ENCODE measurements at places on chromosomes 1 and 21. TPM values are rescaled to one million over a fixed set of nuclear protein-coding genes. Genes with fewer than 3 reads are reported as not detected.

DNA sequence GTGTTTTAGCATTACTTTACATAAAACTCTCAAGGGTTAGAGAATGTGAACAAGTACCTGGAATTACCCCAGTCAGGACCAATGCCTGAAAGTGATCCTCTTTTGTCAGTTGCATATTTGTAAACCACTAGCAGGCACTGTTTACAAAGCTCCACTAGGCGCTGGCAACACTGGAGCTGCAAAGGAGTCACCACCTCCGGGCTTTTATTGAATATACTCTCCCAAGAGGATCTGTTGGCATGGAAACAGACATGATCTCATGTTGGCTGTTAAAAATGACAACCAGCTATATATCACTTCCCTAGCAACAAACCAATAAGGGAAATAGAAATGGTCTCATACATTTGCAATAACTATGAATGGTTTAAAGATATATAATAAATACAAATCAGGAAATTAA is 116.0 kb downstream of the TTLL7 start:
- no peaks in the 10 kb centered on the region for H3K4me1 ChIP-seq
- no peaks in the 10 kb centered on the region for H3K36me3 ChIP-seq

DNA sequence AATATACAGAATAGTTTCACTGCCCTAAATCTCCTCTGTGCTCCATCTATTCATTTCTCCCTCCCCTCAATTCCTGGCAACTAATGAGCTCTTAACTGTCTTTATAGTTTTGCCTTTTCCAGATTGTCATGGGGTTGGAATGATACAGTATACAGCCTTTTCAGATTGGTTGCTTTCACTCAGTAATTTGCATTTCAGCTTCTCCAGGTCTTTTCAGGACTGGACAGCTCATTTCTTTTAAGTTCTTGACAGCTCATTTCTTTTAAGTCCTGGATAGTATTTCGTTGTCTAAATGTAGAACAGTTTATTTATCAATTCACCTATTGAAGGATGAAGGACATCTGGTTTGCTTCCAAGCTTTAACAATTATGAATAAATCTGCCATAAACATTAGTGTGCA is 22.6 kb downstream of the KRTAP21-3 start:
- no peak overlapping the region for H3K4me3 ChIP-seq
- H3K4me1 ChIP-seq, result no peaks in the 10 kb centered on the region
- H3K27ac ChIP-seq, result no peak overlapping the region
- H3K36me3 ChIP-seq, result no peaks in the 10 kb centered on the region
- H3K27me3 ChIP-seq, result no peaks in the 10 kb centered on the region
- DNase-seq, result no peak

DNA sequence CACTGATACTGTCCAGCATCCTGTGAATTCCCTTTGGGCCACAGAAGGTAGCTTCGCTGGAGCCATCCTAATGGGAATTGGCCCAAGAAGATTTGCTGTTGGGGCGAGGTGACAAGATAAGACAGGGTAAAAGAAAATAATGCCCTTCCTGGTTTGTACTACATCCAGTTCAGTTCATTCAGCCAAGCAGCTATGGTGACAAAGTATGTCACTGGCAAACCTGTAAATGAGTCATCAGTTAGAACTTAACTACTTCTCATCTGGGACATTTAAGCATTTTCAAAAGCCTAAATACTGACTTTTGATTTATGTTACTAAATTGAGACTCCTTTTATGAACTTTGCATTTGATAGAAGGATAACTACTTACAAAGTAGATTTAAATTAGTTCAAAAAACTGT is 54.2 kb downstream of the WDR64 start:
- no peaks in the 10 kb centered on the region for H3K27me3 ChIP-seq
- H3K4me1 ChIP-seq, result peaks cover 8% of the 10 kb centered on the region
- no peak for DNase-seq
- no peak overlapping the region for H3K4me3 ChIP-seq
- no peaks in the 10 kb centered on the region for H3K36me3 ChIP-seq

DNA sequence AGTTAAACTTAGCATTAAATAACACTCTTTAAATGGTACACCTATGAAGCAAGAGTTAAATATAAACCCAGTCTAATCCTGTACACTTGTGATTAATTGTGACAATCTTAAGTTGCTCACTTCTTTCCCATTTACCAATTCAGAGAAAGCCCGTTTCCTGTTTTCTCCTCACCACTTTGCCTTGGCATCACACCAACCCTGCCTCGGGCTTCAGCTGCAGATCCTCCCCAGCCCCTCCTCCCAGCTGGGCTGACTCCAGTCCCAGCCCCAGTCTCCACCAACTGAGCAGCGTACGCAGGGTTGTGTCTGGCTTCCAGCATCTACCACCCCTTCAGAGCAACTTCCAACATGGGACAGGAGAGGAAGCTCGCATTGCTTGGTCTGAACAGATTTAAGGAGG is 4.1 kb downstream of the PYCR2 start:
- H3K4me3 ChIP-seq, result no peak overlapping the region
- peaks cover 57% of the 10 kb centered on the region for H3K36me3 ChIP-seq
- no peaks in the 10 kb centered on the region for H3K27me3 ChIP-seq
- no peak for DNase-seq
- peak overlapping the region; percentile 38 for H3K27ac ChIP-seq
- H3K4me1 ChIP-seq, result peaks cover 43% of the 10 kb centered on the region

DNA sequence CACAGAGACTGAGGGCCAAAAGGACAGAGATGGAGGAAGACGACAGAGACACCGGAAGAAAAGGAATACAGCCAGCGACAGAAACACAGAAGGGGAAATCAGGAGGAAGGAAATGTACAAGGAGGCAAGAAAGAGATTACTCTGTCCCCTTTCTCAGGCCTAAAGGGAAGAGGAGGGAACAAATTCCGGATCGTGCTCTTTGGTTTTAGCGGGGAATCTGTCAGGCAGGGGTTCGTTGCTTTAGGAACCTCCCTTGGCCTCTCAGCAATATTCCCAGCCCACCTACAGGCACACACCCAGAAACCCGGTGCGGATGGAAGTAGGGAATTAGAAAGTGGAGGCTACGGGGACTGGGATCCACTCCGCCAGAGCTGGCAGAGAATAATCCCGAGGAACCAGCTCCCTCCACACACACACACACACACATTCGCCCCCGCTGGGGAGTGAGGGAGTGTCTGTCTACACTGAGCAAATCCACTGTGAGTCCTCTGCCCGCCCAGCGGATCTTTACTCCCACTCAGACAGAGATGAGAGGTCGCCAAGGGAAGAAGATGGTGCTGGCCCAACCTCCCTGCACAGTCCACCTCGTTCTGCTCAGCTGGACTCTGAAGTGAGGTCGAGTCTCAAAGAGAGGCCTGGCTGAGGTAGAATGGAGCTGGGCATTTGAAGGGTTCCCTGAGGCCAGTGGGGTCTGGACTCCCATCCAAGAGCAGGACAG is 5.7 kb downstream of the TAL1 start:
- no peaks in the 10 kb centered on the region for H3K36me3 ChIP-seq
- DNase-seq, result no peak
- no peak overlapping the region for H3K27ac ChIP-seq
- H3K4me3 ChIP-seq, result no peak overlapping the region

TDRD5 gene
- total RNA-seq, result not detected

NBPF6 gene
- total RNA-seq, result not detected

DNA sequence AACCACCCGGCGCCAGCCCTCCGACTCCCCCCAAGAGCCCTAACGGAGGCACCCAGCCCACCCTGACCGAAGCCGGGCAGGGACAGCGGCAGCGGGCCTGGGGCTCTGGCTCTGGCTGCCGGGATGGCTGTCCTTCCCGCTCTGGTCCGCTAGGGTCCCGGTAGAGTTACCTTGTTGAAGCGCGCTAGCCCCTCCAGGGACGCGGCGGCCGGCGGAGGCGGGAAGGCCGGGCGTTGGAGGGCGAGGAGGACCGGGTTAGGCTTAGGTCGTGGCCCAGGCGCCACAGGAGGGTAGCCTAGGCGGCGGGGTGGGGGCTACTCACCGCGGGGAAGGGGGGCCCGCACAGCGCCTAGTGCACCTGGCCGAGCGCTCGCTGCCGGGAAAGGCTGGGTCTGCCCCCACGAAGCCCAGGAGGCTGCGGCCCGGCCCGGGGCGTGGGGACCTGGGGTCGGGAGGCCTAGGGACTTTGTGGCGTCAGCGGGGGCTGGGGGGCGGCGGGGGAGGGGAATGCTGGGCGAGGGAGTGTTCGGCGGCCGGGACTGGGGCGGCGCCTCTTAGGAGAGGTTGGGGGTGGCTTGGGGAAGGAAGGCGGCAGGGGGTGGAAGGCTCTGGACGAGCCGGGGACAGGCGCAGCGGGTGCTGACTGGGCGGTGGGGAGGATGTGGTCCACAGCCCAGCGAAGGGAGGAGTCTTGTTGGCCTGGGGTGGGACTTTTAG is at the start of gene TRIM17:
Gene TRIM17, minus strand, starts transcription at position 645 of the 717 bp plus-strand sequence. CDS start 1,789 bp downstream, outside the sequence.
- no peaks in the 10 kb centered on the region for H3K27me3 ChIP-seq
- DNase-seq, result peak; percentile 29
- peak within 1 kb of the TSS; percentile 11 for H3K27ac ChIP-seq
- no peaks in the 10 kb centered on the region for H3K36me3 ChIP-seq

IGSF3 gene
- total RNA-seq, result 0.63 TPM

LMX1A gene
- total RNA-seq, result not detected

DNA sequence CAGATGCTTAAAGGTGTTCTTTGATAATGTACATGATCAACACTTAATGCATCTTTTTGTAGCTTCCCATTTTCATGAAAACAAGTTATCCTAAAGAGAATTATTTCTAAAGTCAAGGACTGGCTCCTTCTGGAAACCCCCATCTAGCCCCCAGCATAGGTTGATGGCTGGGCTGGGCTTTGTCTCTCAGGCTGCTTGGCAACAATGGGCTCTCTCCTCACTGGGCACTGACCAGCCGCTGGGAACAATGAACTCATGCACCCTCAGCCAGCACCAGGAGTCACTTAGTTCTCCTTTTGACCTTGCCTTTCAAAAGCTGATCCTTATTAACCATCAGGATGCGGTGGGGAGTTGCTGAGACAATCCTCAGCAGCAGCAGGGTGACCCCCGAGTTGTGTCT is 293.0 kb upstream of the PLXNA2 start:
- H3K4me1 ChIP-seq, result peaks cover 5% of the 10 kb centered on the region
- no peak overlapping the region for H3K27ac ChIP-seq
- no peak overlapping the region for H3K4me3 ChIP-seq
- no peak for DNase-seq

DNA sequence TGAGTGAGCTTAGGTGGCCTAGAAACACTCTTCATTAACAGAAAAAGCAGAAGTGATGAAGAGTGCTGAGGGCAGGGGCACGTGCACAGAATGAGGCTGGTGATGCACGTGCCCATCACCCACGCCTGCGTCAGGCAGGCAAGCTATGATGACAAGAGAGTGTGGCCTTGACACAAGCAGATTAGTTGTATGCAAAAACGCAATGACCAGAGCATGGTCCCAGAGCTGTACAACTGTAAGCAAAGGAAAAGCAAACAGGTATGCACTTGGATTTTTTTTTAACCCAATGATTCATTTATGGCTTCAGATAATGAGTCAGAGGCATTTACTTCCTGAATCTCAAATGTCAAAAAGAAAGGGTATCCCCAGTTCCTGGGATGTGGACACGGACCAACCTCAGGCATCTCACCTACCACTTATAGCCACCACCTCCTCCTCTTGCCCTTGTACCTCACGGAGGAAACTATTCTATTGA is 9.1 kb upstream of the TMEM61 start:
- no peak overlapping the region for H3K4me3 ChIP-seq
- no peaks in the 10 kb centered on the region for H3K36me3 ChIP-seq
- no peaks in the 10 kb centered on the region for H3K4me1 ChIP-seq
- no peak overlapping the region for H3K27ac ChIP-seq
- no peaks in the 10 kb centered on the region for H3K27me3 ChIP-seq

MORN1 gene
- total RNA-seq, result 15.4 TPM

DNA sequence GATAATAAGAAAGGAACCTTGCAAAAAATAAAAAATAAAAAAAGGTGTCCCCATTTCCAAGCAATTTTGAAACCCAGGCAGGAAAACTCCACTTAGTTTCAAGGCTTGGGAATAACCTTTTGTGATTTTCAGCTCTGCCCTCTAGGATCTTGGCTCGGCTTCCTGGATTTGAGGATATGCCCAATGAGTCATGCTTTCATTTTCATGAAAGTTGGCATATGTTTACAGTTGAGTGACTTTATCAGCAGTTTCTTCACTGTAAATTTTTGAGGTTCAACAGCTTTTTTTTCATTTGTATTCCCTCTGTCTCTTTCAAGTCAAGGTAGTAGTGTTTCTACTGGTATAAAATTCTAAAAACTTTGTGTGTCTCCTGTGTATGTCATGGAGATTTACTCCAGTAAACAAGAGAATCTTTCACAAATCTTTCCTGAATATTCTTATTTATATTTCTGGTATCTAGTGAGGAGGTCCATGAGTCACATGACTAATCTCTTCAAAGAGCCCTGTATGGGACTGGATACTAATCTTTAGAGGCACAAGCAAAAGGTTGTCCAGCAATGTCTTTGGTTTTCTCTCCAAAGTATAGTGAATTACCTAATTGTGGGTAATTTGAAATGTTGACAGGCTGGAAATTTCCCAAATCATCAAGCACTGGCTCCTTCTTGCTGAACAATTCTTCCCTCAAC is 335.3 kb downstream of the BRINP2 start:
- H3K4me1 ChIP-seq, result no peaks in the 10 kb centered on the region
- no peaks in the 10 kb centered on the region for H3K36me3 ChIP-seq
- DNase-seq, result no peak
- no peaks in the 10 kb centered on the region for H3K27me3 ChIP-seq

ZBTB8B gene
- total RNA-seq, result not detected

DNA sequence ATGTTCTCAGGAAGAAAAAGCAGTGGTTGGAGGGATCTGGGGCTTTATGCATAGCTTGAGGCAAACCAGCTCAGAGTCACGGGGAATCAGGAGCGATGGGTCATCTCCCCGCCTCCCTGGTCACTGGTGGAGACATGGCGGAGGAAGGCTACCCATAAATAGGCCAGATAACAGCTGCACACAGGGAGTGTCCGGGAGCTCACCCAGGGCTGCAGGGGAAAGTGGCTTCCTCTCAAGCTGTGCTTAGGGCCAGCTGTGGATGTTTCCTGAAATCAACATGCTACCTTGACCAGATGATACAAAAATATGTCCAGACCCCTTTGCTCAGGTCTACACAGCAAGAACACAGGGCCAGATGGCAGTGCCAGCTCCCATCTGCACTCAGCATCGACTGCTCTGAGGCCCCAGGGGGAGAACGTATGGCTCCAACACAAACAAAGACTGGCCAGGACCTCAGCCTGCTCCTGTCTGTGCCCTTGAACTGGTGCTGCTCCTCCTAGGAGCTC is 27.1 kb upstream of the RERE start:
- H3K27me3 ChIP-seq, result no peaks in the 10 kb centered on the region
- H3K27ac ChIP-seq, result no peak overlapping the region
- peaks cover 3% of the 10 kb centered on the region for H3K4me1 ChIP-seq
- DNase-seq, result no peak
- H3K4me3 ChIP-seq, result no peak overlapping the region

GPR25 gene
- 1.3 TPM for total RNA-seq

CFAP45 gene
- 0.53 TPM for total RNA-seq

Data from naive thymus-derived CD4-positive, alpha-beta T cell (primary cell).